ENCODE measurements at places on chromosomes 1 and 21.

DNA sequence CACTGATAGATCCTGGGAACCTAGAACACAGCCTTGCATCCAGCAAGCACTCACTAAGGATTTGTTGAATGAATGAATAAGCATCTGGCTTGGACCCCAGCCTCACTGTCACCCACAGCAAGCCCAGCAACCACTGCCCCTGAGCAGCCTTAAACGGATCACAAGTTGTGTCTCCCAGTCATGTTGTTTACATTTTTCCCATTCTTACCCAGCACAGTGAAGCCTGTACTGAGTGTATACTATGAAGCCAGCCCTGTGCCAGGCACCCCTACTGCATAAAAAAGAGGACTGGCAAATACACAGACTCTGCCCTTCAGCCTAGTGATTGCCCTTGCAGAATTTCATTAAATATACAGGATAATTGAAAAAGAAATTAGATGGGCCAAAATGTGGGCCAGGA is 30.2 kb downstream of the RRAGC start:
- no peak for DNase-seq

DNA sequence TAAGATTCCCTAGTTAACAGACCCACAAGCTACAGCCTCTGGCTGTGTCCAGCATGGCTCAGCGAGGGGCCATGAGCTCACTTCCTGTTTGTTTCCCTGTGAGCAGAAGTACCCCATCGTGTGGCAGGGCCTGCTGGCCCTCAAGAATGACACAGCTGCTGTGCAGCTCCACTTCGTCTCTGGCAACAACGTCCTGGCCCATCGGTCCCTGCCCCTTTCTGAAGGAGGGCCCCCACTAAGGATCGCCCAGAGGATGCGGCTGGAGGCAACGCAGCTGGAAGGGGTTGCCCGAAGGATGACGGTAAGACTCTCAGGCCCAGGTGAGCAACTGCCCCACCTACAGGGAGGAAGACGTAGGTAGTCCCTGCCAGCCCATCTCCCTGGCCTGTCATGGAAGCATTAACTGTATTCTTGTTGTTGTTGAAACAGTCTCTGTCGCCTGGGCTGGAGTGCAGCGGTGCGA is 38.2 kb downstream of the ZBTB17 start:
- DNase-seq: no peak

- DNase-seq: no peak
Measured at GRCh38 chr1:204203206-204203767, 7.0 kb upstream of the KISS1 start.

DNA sequence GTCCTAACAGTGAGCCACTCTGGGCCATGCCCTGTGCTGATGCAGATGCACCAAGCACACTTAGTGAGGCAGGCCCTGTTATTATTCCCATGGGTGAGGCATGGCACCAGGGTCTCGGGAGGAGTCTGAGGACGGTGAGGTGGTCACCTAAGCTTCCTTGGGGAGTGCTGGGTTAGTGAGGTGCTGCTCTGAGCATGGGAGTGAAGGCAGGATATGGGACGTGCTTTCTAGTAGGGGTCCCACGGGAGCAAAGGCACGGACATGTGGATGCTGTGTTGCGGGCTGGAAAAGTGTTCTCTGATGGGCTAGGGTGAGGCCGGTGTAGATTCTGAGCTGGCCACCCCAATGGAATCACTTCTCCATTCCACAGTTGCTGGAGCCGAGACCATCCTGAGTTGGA is 77.5 kb upstream of the CSF3R start:
- DNase-seq: no peak

DNA sequence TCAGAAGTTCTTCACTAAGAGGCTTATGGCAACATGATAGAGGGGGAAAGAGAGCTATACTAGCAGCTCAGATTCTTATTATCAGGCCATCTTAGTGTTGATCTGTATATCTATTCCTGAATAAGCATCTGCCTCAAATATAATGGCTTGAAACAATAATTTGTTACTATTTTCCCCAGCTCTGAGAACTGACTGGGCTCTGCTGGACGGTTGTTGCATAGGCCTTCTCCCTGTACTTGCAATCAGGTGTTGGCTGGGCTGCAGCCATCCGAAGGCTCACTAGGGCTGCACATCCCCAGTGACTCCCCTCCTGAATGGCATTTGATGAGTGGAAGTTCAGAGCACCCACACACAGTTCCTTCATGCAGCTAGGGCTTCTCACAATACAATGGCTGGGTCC is 116.0 kb downstream of the PROX1 start:
- no peak for DNase-seq

DNA sequence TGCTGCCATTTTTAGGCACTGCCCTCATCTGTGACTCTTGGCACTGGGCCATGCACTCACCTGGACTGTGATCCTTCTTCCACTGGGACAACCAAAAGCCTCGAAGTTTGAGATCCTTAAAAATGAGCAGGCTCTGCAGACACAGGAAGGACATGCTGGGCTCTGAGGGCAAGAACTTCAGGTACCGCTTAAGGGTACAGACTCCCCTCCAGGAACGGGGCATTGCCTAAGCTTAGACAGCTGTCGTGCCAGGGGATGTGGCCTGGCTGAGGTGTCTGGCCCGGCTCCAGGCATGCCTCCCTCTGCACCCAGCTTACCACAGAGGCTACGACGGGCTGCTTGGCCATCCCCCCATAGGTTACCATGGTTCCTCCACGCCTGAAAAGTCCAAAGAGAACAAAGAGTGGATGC is 14.2 kb upstream of the SRSF4 start:
- DNase-seq: no peak

GRCh38 chr21:14875704-14876523 is 188.9 kb downstream of the NRIP1 start:
- no peak for DNase-seq

DNA sequence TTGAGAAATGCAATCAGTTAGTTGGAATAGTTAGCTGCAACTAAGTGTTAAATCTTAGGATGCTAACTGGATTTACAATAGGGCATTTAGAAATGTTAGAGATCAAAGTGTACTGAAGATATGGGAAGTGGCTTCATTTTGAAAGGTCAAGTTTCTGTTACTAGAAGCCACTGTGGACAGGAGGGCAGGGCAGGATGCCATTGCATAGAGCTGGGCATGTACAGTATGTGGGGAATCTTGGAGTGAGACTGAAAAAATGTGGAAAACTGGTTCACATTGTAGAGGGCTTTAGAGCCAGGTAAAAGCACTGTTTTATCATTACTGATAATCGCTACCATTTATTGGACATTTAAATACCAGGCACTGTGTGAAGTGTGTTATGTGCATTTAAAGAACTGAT is 31.0 kb downstream of the ARID1A start:
- DNase-seq: no peak

- no peak for DNase-seq
Measured at GRCh38 chr1:26775666-26776065, 12.1 kb upstream of the PIGV start.

GRCh38 chr21:18114810-18115209 is 129.8 kb upstream of the CHODL start:
- DNase-seq: no peak

DNA sequence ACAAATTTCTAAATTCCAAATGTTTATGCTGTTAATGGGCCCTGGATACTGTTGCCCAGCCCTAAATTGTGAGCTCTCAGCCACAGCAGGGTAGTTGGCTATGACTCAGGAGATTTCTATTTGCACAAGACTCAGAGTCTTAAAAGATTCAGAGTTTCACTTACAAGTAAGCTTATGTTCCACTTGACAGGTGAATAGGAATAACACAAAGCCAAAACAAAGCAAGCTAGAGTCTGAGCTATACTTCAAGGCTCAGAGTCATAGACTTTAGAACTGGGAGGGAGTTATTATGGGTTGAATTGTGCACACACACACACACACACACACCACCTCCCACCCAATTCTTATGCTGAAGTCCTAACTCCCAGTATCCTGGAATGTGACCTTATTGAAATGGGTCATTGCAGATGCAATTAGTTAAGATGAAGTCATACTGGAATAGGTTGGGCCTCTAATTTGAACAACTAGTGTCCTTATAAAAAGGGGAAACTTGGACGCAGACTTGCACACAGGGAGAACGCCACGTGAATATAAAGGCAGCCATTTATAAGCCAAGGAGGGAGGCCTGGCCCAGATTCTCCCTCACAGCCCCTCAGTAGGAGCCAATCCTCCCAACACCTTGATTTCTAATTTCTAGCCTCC is 30.2 kb downstream of the PRDX6 start:
- DNase-seq: no peak

- DNase-seq: no peak
Measured at GRCh38 chr1:2082064-2082463, 31.9 kb downstream of the PRKCZ start.

GRCh38 chr1:92380867-92381266 is 82.0 kb downstream of the RPAP2 start:
- no peak for DNase-seq
